NCI-H226 (cell line): ENCODE measurements at places on chromosomes 2 and 18.

GRCh38 chr2:166805753-166806152 lies 82.5 kb upstream of the XIRP2 start:
- no peak for DNase-seq

- DNase-seq, result no peak
Measured at GRCh38 chr2:84388133-84388532, 70.9 kb downstream of the SUCLG1 start.

DNA sequence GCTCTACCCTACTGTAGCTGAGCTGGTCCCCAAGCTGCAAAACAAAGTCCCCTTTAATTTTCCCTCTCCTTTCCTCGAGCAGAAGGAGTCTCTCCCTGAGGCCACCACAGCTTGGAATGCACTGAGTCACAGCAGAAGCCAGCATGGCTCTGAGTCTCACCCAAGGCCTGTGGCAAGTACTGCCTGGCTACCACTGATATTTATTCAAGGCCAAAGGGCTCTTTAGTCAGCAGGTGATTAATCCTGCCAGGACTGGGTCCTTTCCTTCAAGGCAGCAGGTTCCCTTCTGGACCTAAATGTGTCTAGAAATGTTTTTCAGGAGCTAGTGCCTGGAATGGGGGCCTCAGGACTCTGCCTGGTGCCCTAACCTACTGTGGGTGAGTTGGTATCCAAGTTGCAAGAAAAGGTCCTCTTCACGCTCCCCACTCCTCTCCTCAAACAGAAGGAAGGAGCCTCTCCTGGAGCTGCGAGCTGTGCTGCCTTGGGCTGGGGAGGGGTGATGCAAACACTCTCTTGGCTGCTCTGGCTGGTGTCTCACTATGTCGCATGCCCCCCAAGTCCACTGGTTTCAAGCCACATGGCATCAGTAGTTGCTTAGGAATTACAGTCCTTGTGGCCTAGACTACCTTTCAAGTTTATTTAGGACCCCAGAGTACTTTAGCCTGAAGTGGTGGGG lies 53.4 kb downstream of the CD28 start:
- peak; percentile 62 for DNase-seq

GRCh38 chr18:75205514-75206132 lies 3.3 kb downstream of the PTGR3 start:
- DNase-seq, result no peak
